ENCODE measurements at places on chromosomes 11 and 22. TPM values are rescaled to one million over a fixed set of nuclear protein-coding genes. Genes with fewer than 3 reads are reported as not detected.
A peak's percentile ranks its signal among the peaks of the same experiment; 100 is the strongest.

DNA sequence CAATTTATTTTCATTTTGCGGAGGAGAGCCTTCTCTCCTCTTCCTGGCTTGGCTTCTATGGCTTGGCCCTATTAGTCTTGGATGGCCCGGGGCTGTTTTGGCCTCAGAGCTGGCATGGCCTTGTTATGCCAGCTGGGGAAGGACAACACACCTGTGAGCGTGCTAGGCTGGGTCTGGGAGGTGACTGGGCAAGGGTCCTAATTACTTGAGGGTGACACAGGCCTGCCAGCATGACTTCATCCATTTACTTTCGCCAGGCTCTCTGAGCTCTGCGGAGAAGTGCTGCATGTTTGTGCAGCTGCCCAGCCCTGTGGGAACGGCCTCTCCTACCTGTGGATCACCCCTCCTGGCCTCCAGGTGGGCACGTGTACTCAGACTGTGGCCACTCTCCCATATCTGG is 153.6 kb downstream of the SNX19 start:
- H3K36me3 ChIP-seq = no peaks in the 10 kb centered on the region
- no peak overlapping the region for H3K27ac ChIP-seq
- H3K27me3 ChIP-seq = no peaks in the 10 kb centered on the region
- H3K4me1 ChIP-seq = no peaks in the 10 kb centered on the region
- H3K4me3 ChIP-seq = no peak overlapping the region

Gene CBLIF
- total RNA-seq = not detected

GRCh38 chr11:94494126-94494680 is 419 bp downstream of the ANKRD49 start:
- H3K36me3 ChIP-seq = peaks cover 29% of the 10 kb centered on the region
- no peaks in the 10 kb centered on the region for H3K27me3 ChIP-seq
- H3K27ac ChIP-seq = peak overlapping the region; percentile 86
- H3K4me1 ChIP-seq = peaks cover 22% of the 10 kb centered on the region
- H3K4me3 ChIP-seq = peak overlapping the region; percentile 96

Gene TNNT3
- total RNA-seq = not detected

DNA sequence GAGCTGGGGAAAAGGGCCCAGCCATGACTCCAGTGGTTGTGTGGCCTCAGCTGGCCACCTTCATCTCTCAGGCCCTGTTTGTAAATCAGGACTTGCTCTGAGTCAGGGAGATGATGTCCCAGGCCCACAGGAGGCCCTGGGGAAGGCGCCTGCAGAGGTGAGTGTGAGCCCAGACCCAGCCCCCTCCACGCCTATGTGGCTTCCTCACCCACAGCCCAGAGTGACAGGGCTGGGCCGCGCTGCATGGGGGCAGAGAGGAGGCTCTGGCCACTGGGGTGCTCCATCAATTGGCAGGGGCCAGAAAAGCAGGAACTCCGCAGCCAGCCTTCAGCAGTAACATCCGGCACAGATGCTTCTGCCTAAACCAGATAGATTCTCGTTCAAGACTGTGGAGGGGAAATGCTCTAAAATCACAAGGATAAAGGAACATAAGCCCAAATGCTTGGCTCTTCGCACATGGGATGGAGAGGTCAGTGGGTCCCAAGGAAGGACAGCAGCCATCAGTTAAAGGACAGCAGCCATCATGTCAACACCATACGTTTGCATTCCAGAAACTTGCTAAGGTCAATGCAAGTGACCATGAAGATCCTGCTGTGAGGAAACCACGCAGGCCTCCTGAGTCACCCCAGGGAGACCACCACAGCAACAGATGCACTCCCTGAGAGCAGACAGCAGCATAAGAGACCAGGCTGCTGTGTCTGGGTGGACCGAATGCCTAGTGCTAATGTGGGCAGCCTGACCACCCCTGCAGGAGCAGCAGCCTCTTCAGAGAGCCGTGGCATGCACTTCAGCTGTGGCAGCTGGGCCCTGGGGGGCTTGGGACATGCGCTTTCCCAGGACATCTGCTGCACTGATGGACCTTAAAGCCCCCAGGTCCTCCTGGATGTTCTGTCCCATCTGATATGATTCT is 28.3 kb downstream of the OSBPL5 start:
- DNase-seq = no peak
- H3K27ac ChIP-seq = no peak overlapping the region
- H3K27me3 ChIP-seq = no peaks in the 10 kb centered on the region
- H3K4me1 ChIP-seq = peaks cover 38% of the 10 kb centered on the region
- H3K4me3 ChIP-seq = no peak overlapping the region

Gene CALCA
- not detected for total RNA-seq

Gene RIMBP3C
- 0.54 TPM for total RNA-seq

DNA sequence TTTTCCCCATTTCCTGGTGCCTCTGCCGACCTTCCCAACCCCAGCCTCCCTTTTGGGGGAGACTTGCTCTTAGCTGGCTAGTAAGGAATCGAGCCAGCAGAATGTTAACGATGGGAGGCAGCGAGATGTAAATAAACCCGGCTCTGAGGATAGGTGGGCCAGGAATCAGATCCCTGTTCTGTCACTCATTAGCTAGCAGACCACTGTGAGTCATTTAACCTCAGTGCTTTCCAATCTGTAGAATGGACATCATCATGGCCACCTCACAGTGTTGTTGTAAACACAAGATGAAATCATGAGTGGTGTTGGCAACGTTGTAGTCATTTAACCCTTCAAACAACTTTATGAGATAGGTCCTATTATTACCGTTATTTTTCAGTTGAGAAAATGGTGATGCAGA is 208.6 kb downstream of the KIRREL3 start:
- H3K4me1 ChIP-seq = no peaks in the 10 kb centered on the region
- no peaks in the 10 kb centered on the region for H3K27me3 ChIP-seq
- H3K27ac ChIP-seq = no peak overlapping the region
- H3K36me3 ChIP-seq = no peaks in the 10 kb centered on the region

GRCh38 chr11:46673713-46674462 is 26.5 kb downstream of the ARHGAP1 start:
- H3K27ac ChIP-seq = no peak overlapping the region
- peaks cover 19% of the 10 kb centered on the region for H3K4me1 ChIP-seq
- no peaks in the 10 kb centered on the region for H3K27me3 ChIP-seq
- DNase-seq = no peak
- H3K4me3 ChIP-seq = no peak overlapping the region

Gene C22orf31
- total RNA-seq = not detected

DNA sequence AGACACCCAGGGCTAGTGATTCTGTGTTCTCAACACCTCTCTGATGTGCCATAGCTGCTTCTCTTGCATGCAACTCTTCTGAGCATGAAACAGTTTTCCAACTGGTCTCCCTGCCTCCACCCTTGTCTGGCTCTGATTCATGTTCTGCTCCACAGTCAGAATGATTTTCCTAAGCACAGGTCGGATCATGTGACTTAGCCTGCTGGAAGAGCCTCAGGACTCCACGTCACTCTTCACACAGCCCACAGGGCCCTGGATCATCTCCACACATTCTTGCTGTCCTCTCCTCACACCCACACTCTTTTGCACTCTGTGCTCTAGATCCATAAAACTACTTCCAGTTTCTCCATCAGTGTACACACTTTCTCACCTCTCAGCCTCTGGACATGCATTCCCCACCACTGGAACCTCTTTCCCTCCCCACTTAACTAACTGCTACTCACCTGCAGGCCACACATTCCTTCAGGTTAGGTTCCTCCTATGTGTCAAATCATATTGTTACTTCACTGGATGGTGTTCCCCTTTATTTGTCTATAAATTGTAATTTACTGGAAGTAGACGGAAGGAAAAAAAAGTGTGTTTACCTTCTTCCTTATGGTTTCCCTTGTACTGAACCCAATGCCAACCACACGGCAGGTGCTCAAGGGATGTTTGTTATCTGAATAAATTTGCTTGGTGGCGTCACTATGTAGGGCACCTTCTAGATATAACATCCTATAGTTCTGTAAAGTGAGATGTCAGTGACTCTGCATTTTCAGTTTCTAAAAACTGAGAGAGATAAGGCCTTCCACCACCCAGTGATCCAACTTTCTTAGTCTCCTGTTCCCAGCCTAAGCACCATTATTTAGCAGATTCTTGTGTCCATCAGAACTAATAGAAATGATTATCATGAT is 133.7 kb downstream of the ETS1 start:
- peaks cover 4% of the 10 kb centered on the region for H3K4me1 ChIP-seq
- peak; percentile 61 for DNase-seq
- no peaks in the 10 kb centered on the region for H3K27me3 ChIP-seq
- no peak overlapping the region for H3K27ac ChIP-seq

GRCh38 chr11:2110521-2110920 is 28.7 kb downstream of the IGF2 start:
- no peaks in the 10 kb centered on the region for H3K4me1 ChIP-seq
- H3K4me3 ChIP-seq = no peak overlapping the region
- H3K27me3 ChIP-seq = no peaks in the 10 kb centered on the region
- DNase-seq = no peak
- no peaks in the 10 kb centered on the region for H3K36me3 ChIP-seq

Gene VSIG10L2
- total RNA-seq = not detected

DNA sequence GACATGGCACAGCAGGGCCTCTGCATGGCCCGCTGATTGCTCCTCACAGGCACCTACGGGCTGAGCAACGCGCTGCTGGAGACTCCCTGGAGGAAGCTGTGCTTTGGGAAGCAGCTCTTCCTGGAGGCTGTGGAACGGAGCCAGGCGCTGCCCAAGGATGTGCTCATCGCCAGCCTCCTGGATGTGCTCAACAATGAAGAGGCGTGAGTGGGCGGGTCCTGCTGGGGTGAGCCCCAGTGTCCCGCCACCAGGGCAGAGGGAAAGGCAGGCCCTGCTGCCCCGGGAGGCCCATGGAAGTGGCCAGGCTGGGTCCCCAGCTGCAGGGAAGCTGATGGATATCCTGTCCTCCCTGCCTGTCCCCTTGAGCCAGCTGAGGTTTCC is 18.6 kb upstream of the DGCR8 start:
- H3K4me1 ChIP-seq = no peaks in the 10 kb centered on the region
- DNase-seq = peak; percentile 39
- no peaks in the 10 kb centered on the region for H3K36me3 ChIP-seq
- no peaks in the 10 kb centered on the region for H3K27me3 ChIP-seq
- H3K27ac ChIP-seq = no peak overlapping the region
- H3K4me3 ChIP-seq = no peak overlapping the region

Gene CEP126
- 5.4 TPM for total RNA-seq

Gene FZD4
- total RNA-seq = 11.6 TPM

DNA sequence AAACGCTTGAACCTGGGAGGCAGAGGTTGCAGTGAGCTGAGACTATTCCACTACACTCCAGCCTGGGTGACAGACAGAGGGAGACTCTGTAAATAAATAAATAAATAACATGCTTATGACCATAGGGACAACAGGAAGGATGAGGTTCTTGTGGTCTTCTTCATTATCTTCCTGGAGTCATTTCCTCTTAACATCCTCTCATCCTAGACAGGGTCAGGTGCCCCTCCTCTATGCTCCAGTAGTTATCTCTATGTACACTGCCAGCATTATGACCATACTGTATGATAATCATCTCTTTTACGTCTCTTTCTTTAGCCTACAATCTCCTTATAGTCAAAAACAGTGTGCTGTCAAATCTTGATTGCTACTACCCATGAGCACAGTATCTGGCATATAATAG is 17.7 kb downstream of the RAB30 start:
- H3K27me3 ChIP-seq = no peaks in the 10 kb centered on the region
- H3K4me1 ChIP-seq = peaks cover 15% of the 10 kb centered on the region
- peak overlapping the region; percentile 65 for H3K27ac ChIP-seq
- H3K36me3 ChIP-seq = no peaks in the 10 kb centered on the region
- no peak overlapping the region for H3K4me3 ChIP-seq

GRCh38 chr11:6442441-6442840 is 1.7 kb upstream of the HPX start:
- H3K4me3 ChIP-seq = no peak overlapping the region
- H3K27me3 ChIP-seq = no peaks in the 10 kb centered on the region
- DNase-seq = no peak
- no peak overlapping the region for H3K27ac ChIP-seq
- H3K4me1 ChIP-seq = peaks cover 4% of the 10 kb centered on the region

GRCh38 chr22:24601217-24602104 is 1.5 kb upstream of the GGT1 start:
- H3K36me3 ChIP-seq = no peaks in the 10 kb centered on the region
- H3K27me3 ChIP-seq = no peaks in the 10 kb centered on the region
- peaks cover 8% of the 10 kb centered on the region for H3K4me1 ChIP-seq
- peak overlapping the region; percentile 78 for H3K27ac ChIP-seq
- DNase-seq = no peak

Gene OR51I1
- total RNA-seq = not detected

DNA sequence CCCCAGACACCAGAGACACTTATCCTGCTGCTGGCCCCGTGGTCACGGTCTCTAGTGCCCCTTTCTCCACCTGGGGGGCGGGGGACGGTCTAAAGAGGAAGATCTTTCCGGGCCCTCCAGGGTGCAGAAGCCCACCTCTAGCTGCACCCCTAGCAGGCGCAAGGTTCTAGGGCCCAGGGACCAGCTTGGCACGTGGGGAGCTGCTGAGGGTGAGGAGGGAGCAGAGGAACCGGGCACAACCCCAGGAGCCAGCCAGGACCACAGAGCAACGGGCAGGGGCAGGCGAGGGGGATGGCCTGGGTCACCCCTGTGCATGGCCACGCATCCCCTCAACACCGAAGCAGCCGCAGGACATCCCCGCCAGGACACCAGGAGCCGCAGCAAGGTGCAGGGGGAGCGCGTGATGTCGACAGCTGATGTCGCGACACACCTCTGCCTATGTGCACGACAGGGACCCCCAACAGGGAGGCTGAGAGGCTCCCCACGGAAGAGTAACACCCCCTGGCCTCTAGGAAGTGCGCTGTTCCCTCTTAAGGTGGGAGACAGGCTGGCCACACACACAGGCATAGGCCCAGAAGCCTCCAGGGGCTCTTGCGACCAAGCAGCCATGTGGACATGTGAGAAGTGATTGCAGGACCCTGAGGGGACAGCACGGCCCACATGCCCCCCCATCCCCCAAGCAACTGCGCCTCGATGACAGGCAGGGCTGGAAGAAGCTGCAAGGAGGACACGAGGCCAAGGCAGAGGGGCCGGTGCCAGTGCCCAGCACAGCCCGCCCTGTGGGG is 5.1 kb downstream of the LRFN4 start:
- H3K27ac ChIP-seq = no peak overlapping the region
- DNase-seq = no peak
- H3K36me3 ChIP-seq = no peaks in the 10 kb centered on the region
- no peaks in the 10 kb centered on the region for H3K27me3 ChIP-seq
- no peak overlapping the region for H3K4me3 ChIP-seq
- peaks cover 5% of the 10 kb centered on the region for H3K4me1 ChIP-seq

DNA sequence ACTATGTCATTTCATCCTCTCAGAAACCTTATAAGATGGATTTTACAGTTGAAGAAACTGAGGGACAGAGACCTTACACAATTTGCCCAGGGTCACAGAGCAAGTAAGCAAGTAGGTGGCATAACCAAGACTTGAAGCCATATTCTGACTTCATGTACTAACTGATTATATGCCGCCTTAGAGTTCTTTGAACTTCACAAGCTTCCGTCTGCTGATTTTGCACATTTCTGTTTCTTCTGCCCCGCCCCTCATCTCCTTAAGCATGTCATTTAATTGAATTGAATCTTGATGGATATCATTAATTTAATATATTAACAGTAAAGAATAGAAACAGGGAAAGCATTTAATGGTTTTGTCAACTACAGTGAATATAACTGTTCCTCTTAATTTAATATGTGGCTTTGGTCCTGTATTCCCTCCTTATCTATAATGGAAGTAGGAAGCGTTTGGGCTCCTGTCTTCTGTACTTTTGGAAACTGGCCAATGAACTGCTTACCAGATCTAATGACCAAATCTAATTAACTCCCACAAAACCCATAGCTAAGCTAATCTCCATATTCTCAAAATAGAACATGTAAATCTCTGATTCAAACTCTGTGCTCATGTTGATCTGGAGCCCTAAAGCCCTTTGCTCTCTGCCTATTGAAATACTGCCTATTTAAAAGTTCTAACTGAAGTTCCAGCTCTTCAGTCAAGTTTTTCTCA is 30.4 kb downstream of the SIK2 start:
- DNase-seq = no peak
- no peaks in the 10 kb centered on the region for H3K27me3 ChIP-seq
- H3K4me1 ChIP-seq = no peaks in the 10 kb centered on the region

All from Peyer's patch (tissue), 4 donors.